ENCODE measurements at places on chromosomes 6 and 20. TPM values are rescaled to one million over a fixed set of nuclear protein-coding genes. Genes with fewer than 3 reads are reported as not detected.

The SSR1 gene
- polyA plus RNA-seq, result 124 TPM

The TNF gene
- polyA plus RNA-seq, result 0.24 TPM

The PCSK2 gene
- polyA plus RNA-seq, result 0.48 TPM

The IL17F gene
- 0.59 TPM for polyA plus RNA-seq

The TMEM217 gene
- 1.0 TPM for polyA plus RNA-seq

The GSTA3 gene
- 0.37 TPM for polyA plus RNA-seq

The MYO6 gene
- polyA plus RNA-seq, result 104 TPM

The RBPJL gene
- polyA plus RNA-seq, result not detected

The PLCB4 gene
- 14.8 TPM for polyA plus RNA-seq

The PSORS1C1 gene
- 0.23 TPM for polyA plus RNA-seq

The DHX16 gene
- 51.0 TPM for polyA plus RNA-seq

The CYP39A1 gene
- 8.0 TPM for polyA plus RNA-seq

The EFCAB8 gene
- polyA plus RNA-seq, result not detected

The GCNT2 gene
- polyA plus RNA-seq, result 14.4 TPM

The MYCT1 gene
- 18.0 TPM for polyA plus RNA-seq

The PDYN gene
- 0.56 TPM for polyA plus RNA-seq

The IL17A gene
- not detected for polyA plus RNA-seq

The TMEM244 gene
- not detected for polyA plus RNA-seq

The ZFP64 gene
- 19.2 TPM for polyA plus RNA-seq

DNA sequence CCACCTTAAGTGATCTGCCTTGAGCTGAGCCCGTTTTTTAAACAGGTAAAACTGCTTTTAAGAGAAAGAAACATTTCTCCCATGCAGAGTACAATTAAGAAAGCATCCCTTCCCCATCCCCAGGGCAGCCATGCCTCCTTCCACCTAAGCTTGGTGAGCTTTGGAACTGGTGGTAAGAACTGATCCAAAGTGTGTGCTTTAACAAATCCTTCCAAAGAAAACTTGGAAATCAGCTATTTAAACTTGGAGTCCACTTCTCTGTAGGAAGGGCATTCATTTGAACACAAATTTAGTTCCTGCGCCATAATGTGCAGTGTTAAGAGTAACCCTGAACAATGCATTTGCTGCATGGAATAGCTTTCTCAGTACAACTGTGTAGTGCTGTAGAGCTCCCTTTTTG lies 17.0 kb downstream of the GMDS start:
- DNase-seq, result no peak

- no peak for DNase-seq
Observed at GRCh38 chr6:3176562-3177355, 19.4 kb upstream of the TUBB2A start.

GRCh38 chr20:952196-952795 lies 36.2 kb upstream of the ANGPT4 start:
- no peak for DNase-seq

- no peak for DNase-seq
Observed at GRCh38 chr6:142796024-142796423, 149.0 kb downstream of the HIVEP2 start.

- no peak for DNase-seq
Observed at GRCh38 chr6:162871966-162872365, 144.2 kb downstream of the PACRG start.

GRCh38 chr20:52405417-52405816 lies 213.8 kb upstream of the ZFP64 start:
- no peak for DNase-seq

DNA sequence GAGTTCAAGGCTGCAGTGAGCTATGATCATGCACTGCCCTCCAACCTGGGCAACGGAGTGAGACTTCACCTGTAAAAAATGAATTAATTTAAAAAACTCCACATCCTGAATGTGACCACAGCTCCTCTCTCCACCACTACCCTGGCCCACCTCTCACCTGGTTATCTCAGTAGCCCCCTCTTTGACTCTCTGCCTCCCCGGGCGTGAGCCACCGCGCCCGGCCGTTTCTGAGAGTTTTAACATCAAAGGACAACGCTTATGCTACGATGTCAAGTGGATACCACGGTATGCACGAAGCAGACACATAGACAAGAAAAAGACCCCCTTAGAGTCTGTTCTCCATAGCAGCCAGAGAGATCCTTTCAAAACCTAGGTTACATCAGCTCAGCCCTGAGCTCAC lies 48.7 kb downstream of the FGD2 start:
- no peak for DNase-seq

GRCh38 chr6:55980627-55981211 lies 105.3 kb upstream of the BMP5 start:
- DNase-seq, result peak; percentile 37

DNA sequence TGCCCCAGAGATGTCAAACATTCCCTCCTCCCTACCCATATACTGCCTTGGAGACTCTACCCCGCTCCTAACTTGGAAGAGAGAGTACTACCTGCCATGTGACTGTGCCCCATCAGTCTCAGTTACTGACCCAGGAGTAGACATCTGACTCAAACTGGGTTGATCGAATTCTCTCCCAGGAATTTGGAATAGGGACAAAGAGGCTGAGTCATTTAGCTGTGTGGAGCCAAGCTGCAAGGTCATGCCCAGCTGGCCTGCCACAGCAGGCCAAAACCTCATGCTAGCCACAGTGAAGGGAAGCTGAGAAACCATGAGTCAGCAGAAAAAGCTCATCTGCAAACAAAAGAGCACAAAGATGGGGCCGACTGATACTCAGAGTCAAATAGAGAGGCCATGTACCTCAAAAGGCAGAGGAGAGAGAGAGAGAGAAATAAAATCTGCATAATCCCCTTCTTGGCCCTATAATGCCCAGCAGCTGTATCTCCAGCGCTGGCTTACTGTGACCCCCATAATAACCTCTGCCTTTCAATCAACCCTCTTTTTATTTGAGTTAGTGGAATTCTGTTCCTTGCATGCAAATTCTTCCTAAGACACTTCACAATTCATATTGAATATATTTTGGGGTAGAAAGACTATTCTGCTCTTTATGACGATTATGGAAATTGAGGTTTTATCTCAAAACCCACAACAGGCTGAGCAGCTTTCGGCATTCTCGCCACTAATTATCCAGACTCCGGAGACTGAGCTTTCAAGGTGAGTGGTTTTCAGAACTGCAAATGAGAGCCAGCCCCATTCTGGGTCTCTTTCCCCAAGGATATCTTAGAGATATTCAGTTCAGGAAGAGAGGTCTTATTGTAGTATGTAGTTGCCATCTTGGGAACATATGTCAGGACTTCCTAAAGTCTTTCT lies 21.4 kb upstream of the AKIRIN2 start:
- DNase-seq, result no peak

- no peak for DNase-seq
Observed at GRCh38 chr20:25685276-25686080, 11.2 kb downstream of the ZNF337 start.

- DNase-seq, result no peak
Observed at GRCh38 chr6:17466707-17467106, 73.3 kb downstream of the CAP2 start.

- DNase-seq, result no peak
Observed at GRCh38 chr20:18712131-18712530, 101.5 kb upstream of the SCP2D1 start.

- DNase-seq, result no peak
Observed at GRCh38 chr20:47773371-47773786, 11.9 kb downstream of the SULF2 start.

- no peak for DNase-seq
Observed at GRCh38 chr6:75246386-75246785, 2.8 kb upstream of the COX7A2 start.

GRCh38 chr6:98957450-98957849 lies 9.7 kb upstream of the FBXL4 start:
- no peak for DNase-seq

DNA sequence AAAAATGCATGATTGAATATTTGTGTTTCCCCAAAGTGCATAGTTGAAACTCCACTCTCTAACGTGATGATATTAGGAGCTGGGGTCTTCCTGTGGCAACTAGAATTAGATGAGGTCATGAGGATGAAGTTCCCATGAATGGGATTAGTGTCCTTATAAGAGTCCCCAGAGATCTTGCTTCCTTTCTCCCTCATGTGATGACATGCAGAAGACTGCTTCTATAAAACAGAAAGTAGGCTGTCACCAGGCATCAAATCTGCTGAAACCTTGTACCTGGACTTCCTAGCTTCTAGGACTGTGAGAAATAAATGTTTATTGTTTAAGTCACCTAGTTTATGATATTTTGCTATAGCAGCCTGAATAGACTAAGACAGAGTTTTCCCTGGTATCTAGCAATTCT lies 586.5 kb upstream of the EPHA7 start:
- no peak for DNase-seq

GRCh38 chr6:142968601-142969000 lies 23.6 kb upstream of the HIVEP2 start:
- no peak for DNase-seq

GRCh38 chr6:87848616-87849015 lies 146.6 kb upstream of the AKIRIN2 start:
- no peak for DNase-seq

DNA sequence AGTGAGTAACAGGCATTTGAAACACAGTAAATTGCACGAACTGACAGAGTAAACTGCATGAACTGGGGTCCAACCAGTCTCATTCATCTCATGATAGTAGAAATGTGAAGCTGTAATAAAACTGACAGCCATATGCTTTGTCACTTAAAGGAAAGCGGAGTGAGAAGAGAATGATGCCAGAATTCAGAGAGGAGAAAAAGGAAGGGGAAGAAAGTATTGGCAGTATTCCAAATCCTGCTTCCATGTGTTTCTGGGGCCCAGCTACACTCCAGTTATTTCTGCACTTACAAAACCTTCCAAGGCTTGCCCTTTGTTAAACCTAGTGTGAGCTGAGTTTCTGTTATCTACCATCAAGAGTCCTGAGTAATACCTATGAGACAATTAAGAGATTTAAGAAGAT lies 17.2 kb downstream of the SNX14 start:
- peak; percentile 3 for DNase-seq

- DNase-seq, result no peak
Observed at GRCh38 chr20:19974630-19975435, 42.3 kb upstream of the NAA20 start.

GRCh38 chr6:118853408-118853807 lies 40.5 kb upstream of the ASF1A start:
- DNase-seq, result no peak

- DNase-seq, result no peak
Observed at GRCh38 chr6:169960886-169961611, 209.6 kb downstream of the ERMARD start.

- DNase-seq, result no peak
Observed at GRCh38 chr6:56437171-56437900, 190.0 kb upstream of the COL21A1 start.

GRCh38 chr20:51339721-51340450 lies 202.6 kb downstream of the NFATC2 start:
- DNase-seq, result no peak

DNA sequence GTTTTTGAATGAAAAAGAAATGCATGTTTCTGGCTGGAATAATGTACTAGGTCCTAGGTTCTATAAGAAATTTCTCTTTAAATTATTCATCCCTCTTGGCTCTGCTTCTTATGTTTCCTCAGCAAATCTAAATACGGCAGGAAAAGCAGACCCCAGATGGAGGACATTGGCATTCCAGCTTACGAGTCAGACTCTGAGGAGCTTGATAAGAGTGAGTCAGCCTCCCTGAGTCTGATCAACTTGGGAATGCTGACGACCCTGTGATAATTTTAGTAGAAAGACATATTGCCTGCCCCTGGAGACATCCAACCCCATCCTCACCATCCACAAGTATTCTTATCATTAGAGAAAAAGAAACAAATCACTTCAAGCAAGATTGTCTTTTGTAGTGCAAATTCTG lies 509.7 kb upstream of the MARCKS start:
- DNase-seq, result no peak

DNA sequence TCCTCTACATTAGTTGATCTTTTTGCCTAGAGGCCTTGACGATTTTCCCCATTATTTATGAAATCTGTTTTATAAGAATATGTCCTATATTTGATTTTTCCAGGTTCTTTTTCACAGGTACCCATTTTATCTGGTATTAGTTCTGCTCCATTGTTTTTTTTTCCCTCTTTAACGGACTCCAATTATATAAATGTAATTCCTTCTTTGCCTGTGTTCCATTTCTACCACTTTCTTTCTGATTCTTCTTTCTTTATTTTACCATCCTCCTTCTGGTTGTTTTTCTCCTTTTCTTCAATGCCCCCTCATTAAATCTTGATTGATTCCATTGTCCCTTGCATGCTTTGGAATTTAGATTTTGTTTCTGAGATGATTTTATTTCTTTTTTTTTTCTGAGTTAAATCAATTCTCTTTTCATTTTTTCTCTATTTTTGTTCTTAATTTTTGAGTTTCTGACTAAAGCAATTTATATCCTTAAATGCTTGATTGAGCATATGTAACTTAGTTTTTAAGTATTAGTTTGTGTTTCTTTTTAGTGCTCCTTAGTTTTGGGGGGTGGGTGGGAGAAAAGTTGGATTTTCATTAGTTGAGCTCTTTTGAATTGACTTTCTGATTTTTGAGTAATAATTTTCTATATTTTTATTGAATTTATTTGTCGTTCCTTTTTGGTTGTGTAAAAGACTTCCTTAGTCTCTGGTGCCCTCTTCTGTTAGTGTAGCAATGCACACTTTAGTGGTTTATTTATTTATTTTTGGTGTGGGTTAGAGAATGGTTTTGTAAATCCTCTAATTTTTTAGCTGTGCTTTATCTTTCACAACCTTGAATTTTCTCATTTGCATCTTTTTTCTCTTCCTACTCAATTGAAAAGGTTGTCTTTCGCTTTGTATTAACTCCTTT lies 140.8 kb downstream of the FARS2 start:
- DNase-seq, result no peak

GRCh38 chr6:5828296-5828695 lies 178.4 kb downstream of the NRN1 start:
- no peak for DNase-seq

GRCh38 chr6:46262928-46263706 lies 92.3 kb upstream of the ENPP5 start:
- DNase-seq, result no peak

- DNase-seq, result no peak
Observed at GRCh38 chr6:22570185-22570551, 802 bp downstream of the HDGFL1 start.

- DNase-seq, result no peak
Observed at GRCh38 chr6:31882344-31882743, 3.5 kb upstream of the SLC44A4 start.

DNA sequence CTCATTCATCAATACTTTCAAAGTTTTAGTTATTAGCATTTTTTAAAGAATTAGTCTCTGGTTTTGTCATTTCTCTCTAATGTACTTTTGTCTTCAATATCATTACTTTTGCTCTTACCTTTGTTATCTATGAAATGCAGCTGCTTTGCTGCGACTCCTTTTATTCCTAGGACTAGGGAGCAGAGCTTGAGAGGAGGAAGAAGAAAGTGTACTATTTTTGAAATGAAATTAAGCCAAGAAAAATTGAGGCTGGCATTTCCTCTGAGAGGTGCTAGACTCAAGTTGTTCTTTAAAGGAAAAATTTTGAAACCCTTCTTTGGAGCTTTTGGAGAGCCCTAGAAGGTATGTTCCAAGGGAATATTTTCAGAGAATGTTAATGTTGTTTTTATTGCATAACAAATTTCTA lies 48.3 kb upstream of the MRAP2 start:
- DNase-seq, result no peak

DNA sequence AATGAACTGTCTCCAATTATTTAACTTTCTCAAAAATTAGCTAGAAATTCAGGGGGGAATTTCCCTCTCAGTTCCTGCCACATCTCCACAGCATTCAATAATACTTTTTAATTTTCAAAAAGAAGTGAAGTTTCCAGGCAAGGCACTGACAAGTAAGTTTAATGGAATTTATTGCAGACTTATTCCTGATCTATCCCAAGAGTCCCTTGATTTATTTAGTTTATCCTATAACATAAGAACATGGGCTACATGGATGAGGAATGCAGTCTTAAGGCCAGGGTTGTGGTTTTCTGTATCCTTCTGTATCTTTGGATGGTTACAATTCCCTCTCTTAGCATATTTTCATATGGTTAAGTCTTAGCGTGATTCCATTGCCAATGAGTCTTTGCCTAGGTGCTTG lies 126.5 kb downstream of the TSHZ2 start:
- no peak for DNase-seq
